ENCODE measurements at places on chromosomes 2 and 18. TPM values are rescaled to one million over a fixed set of nuclear protein-coding genes. Genes with fewer than 3 reads are reported as not detected.

Gene NBAS
- total RNA-seq, result 88.9 TPM

Gene TCF7L1
- 0.72 TPM for total RNA-seq

Gene NEU4
- total RNA-seq, result not detected

Gene RUFY4
- not detected for total RNA-seq

Gene FAM124B
- total RNA-seq, result not detected

Gene MBP
- 1.4 TPM for total RNA-seq

Gene ANKRD30BL
- not detected for total RNA-seq

Gene LIMS3
- 12.7 TPM for total RNA-seq

Gene GAD1
- total RNA-seq, result not detected

Gene ATP8B1
- 136 TPM for total RNA-seq

Gene GRP
- not detected for total RNA-seq

Gene PLGLB2
- total RNA-seq, result 0.72 TPM

Gene TWIST2
- total RNA-seq, result 14.7 TPM

Gene TMEM169
- total RNA-seq, result 0.83 TPM

Gene DRC1
- total RNA-seq, result 0.18 TPM

Gene MAP3K19
- not detected for total RNA-seq

Gene GPR45
- total RNA-seq, result not detected

Gene DSEL
- total RNA-seq, result 100 TPM

Gene SCN1A
- under 0.01 TPM for total RNA-seq

Gene ACMSD
- not detected for total RNA-seq

Gene SULT1C2
- total RNA-seq, result not detected

Gene ASB18
- total RNA-seq, result not detected

Gene IL18R1
- 0.18 TPM for total RNA-seq

Gene EPB41L3
- total RNA-seq, result 90.5 TPM
